Fibroblast of skin of left biceps (primary cell): ENCODE measurements at places on chromosomes 3 and 15.

- DNase-seq = peak; percentile 42
These were observed 36.2 kb upstream of the CLRN1 start for GRCh38 chr3:151008699-151009098.

DNA sequence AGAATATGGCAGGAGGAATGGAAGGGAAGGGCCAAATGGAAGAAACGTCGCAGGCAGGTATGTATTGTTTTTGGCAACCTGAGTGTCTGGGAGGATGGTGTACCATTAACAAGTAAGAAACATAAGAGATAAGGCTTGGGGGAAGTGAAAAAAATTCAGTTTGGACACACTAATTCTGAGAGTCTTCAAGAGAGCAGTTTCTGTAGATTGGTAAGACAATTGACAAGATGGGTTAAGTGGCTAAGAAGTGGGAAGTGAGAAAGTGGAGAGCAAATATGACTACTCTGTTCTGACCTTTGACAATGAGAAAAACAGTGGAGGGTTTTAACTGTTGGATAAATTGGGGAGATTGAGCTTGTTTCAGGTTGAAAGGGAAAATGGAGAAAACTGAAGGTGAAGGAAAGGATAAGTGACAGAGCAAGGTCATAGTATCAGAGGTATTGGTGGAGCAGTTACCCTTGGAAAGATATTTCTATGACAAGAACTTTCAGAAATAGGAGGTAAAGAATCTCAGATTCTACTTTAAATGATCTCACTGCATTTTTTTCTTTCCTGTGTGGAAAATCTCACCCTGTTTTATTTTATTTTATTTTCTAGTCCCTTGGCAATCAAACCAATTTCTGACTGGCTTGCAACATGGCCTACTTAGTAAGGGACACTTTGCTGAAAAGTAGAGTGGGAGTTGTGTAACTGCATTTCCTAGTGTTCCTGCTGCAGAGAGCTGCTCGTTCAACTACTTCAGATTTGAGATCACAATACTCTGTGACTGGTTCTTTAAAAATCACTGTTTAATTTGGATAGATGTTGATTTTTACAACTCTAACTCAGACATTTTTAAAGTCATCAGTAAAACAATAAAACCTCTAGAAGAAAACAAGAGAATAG is 23.1 kb upstream of the GABPB1 start:
- DNase-seq = no peak

DNA sequence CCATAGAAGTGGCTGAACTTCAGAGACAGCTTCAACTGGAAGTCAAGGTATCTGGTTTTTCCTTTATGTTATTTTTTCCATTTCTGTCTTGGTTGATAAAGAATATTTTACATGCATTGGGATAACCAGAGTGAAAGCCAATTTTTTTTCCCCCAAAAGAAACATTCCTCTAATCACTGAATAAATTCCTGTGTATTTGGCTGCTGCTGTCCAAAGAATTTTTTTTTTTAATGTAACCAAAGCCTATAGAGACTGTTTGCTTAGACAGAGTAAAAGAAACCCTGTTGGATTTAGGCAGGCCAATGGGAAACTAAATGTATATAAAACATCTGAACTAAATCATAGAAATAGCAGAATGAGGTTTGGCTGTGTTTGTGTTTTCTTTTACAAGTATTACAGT is 75.2 kb downstream of the CGNL1 start:
- no peak for DNase-seq

GRCh38 chr3:13852638-13853009 is 27.2 kb downstream of the WNT7A start:
- DNase-seq = no peak

DNA sequence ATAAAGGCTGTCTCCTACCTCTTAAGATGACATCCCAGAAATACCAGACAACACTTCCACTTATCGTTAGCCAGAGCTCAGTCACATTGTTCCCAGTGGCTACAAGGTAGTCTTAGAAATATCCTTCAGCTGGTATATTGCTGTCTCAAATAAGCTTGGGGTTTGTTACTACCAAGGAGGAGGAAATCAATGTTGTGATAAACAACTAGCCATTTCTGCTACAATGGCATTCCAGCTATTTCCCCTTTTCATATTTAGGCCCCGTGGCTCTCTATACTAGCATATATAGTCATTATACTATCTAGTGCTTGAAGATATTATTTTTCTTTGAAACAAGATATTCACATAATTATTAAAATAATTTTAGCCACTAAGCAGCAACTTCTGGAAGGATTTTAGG is 56.5 kb downstream of the VPS8 start:
- DNase-seq = no peak

GRCh38 chr3:67517781-67518180 is 136.6 kb downstream of the SUCLG2 start:
- DNase-seq = no peak

DNA sequence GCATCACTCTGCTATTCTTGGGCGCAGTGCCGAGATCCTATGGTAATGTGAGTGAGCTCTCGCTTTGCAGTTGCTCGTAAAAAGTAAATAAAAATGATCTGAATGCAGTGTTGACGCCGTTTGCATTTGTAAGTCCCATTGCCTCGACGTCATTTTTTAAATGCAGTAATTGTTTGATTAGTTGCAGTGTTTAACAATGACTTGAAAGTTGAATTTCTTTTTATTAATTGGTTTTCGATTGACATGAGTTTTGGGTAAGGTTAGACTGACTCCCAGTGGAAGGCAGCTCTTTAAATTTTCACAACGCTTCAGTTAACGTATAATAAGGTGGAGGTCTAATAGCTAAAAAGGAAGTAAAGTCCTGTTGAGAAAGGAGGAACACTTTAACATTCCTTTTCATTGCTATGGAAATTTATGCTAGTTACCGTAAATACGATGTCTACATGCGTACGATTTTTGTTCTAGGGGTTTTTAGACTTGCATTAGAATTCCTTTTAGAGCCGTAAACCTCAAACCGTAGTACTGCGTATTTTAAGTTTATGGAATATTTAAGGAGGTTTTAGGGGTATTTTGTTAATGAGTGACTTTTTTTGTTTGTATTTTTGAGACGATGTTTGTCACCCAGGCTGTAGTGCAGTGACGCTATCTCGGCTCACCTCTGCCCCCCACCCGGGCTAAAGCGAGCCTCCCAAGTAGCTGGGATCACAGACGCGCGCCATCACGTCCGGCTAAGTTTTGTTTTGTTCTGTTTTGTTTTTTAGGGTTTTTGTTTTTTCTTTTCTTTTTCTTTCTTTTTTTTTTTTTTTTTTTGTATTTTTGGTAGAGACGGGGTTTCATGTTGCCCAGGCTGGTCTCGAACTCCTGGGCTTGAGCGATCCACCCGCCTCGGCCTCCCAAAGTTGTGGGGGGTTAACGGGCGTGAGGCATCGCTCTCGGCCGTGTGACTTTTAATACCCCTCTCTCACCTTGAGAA is 1.4 kb downstream of the MORF4L1 start:
- no peak for DNase-seq

DNA sequence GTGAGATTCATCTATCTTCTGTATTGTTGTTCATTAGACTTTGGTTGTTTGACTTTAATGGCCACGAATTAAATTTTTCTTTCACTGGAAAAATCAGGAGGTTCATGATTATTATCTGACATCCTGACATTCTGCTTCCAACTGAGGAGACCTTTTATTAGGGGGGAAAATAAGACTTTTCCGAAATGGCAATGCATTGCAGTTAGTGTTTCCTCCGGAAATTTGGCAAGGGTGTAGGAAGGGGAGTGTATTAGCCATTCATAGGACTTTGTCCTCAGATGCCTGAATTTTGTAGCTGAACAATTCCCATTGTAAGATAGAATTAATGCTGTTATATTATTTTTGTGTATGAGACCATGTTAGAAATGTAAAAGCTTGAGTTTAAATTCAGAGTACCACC is 450.6 kb upstream of the TGFBR2 start:
- no peak for DNase-seq

- no peak for DNase-seq
These were observed 9.2 kb downstream of the PTX3 start for GRCh38 chr3:157445857-157446256.

GRCh38 chr3:73094129-73094528 is 32.7 kb downstream of the EBLN2 start:
- no peak for DNase-seq

DNA sequence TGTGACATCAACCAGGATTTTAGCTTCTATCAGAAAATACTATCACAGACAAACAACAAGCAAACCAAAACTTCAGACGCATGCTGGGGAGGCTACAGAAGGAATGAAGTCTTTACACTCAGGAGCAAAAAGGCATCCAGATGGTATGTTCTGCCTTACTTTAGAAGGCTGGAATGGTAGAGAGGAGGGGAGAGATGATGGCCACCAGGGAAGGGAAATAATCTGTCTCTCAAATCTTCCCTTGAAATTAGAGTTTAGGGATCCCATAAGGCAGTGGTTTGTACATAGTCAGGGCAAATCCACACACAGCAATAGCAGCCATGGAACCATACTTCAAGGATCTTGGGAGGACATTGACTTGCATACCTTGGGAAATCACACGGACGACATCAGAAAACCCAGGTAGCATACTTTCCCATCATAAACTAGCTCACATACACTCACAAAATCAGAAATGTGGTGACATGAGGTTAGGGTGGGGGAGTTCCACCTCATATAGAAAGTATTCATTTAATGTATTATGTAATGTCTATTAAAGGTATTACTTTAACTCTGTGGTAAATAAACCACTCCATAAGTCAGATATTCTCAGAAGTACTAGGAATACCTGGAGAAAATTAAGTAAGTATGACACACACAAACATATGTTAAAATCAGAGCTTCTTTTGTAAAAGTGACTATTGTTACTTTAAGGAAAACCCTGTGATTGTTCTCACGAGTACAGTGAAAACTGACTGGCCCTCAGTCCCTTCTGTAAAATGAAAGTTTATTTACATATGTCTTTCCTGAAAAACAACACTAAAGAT is 9.4 kb downstream of the BTLA start:
- no peak for DNase-seq

GRCh38 chr3:53181024-53181371 is 20.0 kb downstream of the PRKCD start:
- DNase-seq = no peak

GRCh38 chr3:104102386-104102785 is 1264.3 kb upstream of the ALCAM start:
- peak; percentile 38 for DNase-seq

DNA sequence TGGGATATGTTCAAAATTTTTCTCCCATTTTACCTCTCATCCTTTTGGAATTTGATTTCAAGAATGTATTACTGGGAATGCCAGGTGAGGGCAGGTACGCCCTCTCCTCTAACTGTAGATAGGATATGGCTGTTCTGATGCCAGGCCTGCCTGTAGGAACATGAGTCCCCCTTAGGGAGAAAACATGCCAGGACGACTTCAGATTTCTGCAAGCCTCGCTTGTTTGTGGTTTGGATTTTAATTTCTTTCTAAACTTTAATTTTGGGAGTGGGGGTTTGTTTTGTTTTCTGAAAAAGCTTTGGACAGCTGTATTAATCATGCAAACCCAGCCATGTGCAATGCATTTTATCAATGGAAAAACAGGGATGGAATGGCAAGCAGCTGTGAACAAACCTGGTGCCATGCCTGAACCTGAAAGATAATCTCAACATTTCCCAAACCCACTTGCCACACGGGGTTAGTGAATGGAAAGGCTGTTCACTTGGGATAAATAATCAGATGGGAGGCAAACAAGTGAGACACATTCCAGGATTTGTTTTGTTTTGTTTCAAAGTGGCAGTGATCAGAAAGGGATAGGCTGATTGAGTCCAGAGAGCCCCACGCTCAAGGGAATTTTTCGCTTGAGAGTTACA is 207.6 kb downstream of the GAP43 start:
- DNase-seq = no peak
